ENCODE measurements at places on chromosomes 4 and X.
A peak's percentile ranks its signal among the peaks of the same experiment; 100 is the strongest.

DNA sequence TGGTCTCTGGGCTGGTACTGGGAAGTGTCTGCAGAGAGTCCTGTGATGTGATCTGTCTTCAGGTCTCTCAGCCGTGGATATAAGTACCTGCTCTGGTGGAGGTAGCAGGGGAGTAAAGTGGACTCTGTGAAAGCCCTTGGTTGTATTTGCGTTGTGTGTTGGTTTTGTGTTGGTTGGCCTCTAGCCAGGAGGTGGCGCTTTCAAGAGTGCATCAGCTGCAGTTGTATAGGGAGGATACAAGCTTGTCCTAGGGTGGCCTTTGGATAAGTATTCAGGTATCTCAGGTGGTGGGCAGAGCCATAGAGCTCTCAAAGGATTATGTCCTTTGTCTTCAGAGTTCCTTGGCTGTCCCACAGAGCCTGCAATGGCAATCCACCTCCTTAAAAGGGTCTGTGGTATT lies 111.6 kb downstream of the MAGEB17 start:
- DNase-seq, result no peak

DNA sequence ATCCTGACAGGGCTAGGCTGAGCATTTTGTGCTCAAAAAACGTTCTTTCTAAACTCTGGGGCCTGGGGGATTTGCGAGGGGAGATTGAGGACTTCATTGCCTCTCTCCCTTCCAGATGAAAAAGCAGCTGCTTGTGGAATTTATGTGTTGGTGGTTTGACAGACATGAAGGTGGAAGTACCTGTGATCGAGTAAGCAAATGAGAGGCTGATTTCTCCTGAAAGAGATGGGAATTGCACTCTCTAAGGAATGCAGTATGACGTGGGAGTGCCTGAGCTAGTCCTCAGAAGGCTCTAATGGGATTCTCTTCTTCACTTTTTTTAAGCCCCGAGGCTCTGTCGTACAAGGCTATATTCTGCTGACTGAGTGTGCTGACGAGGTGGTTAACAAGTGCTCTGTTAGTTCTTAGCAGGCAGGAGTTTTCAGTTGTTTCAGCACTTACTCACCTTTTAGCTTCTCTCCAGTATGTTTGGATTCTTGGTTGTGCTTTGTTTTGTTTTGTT lies 426.8 kb upstream of the CNKSR2 start:
- DNase-seq, result no peak

DNA sequence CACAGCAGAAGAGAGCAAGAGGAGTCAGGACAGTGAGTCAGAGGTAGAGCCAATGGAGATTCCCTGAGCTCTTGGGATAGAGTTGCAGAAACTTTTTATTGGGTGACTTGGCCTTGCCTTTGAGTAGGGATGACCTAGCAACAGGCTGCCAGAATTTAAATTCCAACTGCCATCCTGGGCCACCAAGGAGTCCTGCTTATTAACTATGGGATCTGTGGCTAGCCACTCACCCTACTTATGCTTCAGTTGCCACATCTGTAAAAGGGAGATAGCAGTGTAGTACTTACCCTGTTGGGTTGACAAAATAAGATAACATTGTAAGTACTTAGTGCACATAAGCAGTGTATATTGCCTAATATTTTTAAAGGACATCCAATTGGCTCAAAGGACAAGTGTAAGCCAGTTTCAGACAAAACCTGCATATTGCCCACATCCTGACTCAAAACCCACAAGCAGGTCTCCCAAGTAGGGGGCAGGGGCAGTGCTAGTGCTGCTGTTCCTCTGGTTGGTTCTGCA lies 43.5 kb upstream of the TMEM164 start:
- no peak for DNase-seq

DNA sequence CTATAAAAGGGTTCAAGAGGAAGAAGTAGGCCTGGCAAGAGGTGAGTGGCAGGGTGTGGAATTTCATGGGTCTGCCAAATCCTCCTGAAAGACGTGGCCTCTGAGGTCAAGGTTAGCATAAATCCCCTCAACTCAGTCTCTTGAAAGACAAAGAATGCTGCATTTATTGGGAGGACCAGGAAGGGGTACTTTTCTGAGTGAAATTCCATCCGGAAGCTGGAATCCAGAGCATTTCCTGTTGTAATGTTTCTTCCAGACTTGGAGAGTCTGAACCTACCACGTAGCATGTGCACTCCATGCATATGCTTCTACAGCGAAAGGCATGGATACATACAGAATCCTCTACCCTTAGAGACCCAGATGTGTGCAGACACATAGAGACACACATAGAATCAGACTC lies 13.4 kb upstream of the FGD1 start:
- DNase-seq, result peak; percentile 47

GRCh38 chr4:151908201-151908600 lies 147.4 kb upstream of the GATB start:
- no peak for DNase-seq

DNA sequence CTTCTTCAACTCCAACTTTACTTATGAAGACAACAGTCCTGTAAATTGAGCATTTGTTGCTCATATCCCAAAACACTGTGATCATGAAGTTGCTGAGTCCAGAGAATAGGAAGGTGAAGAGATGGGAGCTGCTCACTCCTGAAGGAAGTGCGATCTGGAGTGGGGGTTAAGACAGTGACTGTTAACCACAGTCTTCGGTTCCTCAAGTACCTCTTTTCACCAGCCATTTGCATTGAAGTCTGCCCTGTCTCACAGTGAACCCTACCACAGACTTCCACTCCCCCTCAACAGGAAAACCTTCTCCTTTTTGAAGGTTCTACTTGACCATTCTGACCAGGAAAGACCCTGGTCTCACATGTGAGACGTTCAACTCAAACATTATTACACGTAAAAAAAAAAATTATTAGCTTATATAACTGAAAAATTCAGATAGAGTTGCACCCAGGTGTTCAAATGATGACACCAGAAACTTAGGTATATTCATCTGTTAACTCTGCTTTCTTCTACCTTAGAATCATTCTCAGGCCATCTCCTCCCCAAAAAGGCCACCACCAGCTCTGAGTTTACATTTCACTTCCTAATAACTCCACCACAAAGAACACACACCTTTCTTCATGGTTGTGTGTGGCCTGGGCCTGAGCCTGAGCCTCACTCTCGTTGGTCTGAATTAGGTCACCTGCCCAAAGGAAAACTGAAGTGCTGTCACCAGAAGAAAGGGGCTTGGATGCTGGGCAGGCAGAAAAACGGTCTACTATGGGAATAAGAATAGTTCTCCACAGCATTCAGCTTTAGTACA lies 199.2 kb downstream of the DCTD start:
- no peak for DNase-seq

DNA sequence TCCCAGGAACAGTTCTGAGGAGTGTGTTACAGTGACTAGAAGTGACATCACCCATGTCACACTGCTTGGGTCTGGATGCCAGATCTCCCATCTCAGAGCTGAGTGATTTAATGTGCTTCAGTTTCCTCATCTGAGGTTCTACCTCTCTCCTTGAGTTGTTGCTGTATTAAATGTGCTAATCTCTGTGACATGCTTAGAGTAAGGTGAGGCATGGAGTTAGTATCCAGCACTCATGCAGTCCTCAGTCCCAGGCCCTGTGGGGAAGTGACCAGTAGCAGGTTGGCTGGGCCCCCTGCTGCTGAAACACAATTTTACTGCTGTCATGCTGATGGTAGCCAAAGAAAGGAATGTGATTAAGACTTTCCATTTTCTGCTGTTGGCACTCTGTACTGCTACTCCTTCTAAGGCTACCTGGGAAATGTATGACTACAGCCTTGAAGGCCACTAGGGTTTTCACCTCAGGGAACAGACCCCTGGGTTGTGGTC lies 639.6 kb downstream of the MID1IP1 start:
- DNase-seq, result no peak

DNA sequence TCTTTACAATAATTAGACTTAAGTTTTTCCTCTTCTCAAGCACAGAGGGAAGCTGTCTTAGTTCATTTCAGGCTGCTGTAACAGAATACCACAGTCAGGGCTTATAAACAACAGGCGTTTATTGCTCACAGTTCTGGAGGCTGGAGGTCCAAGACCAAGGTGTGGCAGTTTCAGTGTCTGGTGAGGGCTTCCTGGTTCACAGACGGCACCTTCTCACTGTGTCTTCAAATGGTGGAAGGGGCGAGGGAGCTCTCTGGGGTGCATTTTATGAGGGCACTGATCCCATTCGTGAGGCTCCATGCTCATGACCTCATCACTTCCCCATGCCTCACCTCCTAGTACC lies 115.7 kb upstream of the MXRA5 start:
- no peak for DNase-seq

GRCh38 chr4:122512430-122512829 lies 55.9 kb upstream of the IL2 start:
- DNase-seq, result no peak

- DNase-seq, result no peak
Observed at GRCh38 chr4:78370631-78371372, 180.8 kb upstream of the ANXA3 start.

DNA sequence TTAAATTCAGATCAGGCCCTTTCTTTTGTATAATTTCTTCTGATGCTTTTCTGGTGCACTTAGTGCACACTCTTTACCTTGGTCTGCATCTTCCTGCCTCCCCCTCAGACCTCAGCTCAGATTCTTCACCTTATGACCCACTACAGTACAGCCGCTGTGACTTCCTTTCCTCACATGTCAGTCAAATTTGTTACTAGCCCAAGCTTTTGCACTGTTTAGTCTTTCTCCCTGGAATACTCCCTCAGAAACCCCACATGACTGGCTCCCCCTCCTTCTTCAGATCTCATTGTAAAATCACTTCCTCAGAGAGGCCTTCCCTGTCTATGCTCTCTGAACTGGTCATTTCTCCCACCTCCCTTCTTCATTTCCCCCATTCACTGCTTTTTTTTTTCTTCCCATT lies 132.9 kb downstream of the FRAS1 start:
- no peak for DNase-seq

DNA sequence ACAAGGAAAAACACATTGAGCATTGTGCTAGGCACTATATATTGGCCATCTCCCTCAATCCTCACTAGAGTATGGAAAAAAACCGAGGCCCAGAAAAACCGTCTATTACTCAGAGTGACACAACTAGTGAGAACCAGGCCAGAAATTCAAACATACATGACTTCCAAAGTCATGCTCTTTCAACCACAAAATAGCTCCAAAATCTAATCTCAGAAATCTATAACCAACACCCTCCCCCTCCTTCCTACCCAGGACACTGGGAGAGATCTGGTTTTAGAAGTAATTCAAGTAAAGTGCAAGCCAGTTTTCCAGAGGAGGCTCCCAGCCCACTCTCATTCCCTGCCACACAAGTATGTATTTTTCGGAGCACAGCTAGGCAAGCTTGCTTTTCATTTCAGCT lies 7.6 kb downstream of the HS3ST1 start:
- peak; percentile 23 for DNase-seq

DNA sequence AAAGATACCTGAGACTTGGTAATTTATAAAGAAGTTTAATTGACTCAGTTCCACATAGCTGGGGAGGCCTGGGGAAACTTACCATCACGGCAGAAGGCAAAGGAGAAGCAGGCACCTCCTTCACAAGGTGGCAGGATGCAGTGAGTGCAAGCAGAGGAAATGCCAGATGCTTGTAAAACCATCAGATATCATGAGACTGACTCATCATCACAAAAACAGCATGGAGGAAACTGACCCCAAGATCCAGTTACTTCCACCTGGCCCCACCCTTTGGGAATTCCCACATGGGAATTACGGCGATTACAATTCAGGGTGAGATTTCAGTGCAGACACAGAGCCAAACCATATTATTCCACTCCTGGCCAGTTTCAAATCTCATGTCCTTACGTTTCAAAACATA lies 514.7 kb upstream of the SPANXN1 start:
- DNase-seq, result no peak

DNA sequence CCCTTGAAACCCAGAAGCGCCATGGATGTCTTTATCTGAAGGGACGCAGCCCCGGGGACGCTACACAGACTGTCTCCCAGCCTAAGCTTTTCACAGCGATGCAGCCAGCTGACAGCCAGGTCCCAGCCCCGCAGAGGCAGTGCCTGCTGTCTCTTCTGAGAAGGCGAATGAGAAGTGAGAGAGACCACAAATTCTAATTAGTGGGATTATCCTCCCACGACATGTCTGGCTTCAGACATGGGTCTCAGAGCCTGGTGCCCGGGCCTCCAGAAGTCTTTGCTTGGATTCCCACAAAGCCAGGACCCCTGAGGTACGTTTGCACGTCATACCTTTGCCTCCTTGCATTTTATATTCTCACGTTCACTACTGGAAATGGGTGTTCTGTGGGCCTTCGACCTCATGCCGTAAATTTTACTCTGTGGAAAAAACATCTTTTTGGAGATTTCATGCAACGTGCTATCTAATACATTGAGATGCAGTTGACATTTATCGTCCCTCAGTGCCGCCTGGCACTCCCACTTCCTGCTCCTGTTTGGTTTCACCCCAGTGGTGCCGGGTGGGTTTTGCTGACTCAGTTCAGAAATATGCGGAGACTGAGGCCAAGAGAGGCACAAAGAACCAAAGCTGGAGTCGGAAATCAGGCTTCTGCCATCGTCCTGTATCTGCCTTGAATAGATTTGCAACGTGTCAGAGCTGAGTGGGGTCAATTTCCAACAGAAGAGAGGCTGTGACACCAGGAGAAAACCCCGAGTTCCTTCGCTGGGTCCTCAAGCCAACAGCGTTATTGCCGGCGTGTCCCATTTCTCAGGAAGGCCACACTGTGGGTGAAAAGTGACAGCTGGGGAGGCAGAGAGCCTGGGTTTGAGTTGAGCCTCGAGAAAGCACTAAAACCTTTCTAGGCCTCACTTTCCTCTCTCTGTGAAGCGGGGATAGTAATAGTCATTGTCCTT lies 114.4 kb downstream of the STK32B start:
- DNase-seq, result no peak

- DNase-seq, result no peak
Observed at GRCh38 chr4:75180790-75181776, 248.2 kb downstream of the PARM1 start.

Data from muscle of back (tissue), 13 donors.